Activated CD8-positive, alpha-beta memory T cell treated with anti-CD3 and anti-CD28 coated beads for 1 hour (primary cell): ENCODE measurements at places on chromosomes 7 and 10.

GRCh38 chr10:53108317-53108934 lies 335.8 kb upstream of the MBL2 start:
- no peak for DNase-seq

- DNase-seq: no peak
Measured at GRCh38 chr10:79331226-79331625, 16.0 kb upstream of the PPIF start.

DNA sequence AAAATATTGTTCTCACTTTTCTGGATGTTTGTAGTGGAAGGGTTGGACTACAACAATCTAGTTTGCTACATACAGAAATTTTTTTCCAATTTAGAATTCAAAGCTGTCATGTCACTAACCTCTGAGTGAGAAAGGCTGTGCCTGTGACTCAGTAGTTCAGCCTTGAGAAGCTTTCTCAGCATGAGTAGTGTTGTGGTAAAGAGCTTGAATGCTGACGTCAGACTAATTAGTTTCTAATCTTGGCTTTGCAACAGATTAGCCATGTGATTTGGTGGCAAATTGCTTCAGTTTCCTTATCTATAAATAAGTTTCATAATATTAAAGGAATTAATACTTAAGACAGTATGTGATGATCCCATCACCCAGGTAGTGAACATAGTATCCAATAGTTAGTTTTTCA lies 83.8 kb downstream of the ABCA13 start:
- DNase-seq: no peak

DNA sequence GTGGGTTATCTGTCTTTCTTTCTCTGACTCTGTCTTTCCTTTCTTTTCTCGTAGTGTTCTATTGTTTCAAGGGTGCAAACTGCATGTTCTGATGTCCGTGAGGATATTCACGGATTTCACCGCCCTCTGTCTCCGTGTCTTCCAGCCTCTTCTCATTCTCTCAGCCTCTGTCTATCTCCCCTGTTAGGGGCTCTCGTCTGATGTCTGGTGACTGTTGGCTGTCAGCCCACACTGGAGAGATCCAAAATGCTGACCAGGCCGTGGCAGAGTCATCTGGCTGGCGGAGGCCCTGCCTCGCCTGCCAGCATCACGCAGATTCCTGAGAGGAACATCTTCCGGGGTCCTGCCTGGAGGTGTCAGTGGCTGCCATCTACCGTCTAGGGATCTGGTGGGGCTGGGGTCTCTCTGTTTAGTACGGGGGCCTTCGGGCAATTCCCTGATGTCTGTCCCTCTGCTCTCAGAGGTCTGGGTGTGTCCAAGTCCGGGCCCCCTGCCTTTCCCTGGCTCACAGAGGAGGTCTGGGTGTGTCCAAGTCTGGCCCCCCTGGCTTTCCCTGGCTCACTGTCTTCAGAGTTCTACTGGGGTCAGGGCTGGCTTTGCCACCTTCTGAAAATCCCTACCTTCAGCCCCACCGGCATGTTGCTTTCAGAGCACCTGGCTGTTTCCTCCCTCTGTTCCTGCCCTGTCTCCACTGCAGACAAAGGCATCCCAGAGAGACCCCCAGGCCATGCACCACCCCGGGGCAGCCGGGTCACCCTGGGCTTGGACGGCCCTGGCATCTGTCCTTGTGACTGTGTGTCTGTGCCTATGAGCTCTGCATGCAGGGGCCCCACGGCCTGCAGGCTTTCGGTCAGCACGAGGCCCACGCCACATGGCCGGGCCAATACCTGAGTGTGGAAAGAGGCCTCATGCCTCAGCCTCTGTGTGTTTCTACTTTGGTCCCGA lies 14.0 kb upstream of the SCART1 start:
- no peak for DNase-seq

GRCh38 chr10:35875016-35875676 lies 233.1 kb upstream of the FZD8 start:
- no peak for DNase-seq

DNA sequence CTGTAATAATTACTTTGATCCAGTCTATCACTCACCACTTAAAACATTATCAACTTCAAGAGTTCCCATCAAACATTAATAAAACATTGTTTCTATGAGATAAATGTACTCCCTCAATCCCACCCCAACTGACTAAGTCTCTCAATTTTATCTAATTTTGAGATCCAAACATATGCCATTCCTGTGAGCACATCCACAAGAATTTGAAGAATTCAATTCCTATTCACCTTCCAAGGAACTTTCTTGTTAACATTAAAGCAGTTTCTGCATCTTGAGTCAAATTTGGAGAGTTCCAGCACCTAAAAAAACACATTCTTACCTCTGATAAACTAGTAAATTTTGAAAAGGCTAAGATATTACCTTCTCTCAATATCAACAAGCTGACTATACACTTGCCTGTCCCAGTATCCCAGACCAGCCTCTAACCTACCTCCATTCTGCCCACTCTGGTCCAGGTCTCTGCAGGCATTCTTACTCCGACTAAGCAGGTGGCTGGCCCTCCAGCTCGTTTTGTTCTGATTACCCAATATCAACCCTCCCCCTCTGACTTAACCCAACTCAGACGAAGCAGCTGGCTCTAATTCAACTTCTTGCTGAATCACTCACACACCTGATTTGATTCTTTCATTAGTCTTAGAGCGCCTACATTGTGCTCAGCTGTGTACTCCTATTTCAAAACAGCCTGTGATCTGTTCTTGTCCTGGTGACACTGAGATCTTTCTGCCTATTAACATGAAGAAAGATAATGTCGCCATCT lies 275.2 kb downstream of the IPMK start:
- DNase-seq: no peak

DNA sequence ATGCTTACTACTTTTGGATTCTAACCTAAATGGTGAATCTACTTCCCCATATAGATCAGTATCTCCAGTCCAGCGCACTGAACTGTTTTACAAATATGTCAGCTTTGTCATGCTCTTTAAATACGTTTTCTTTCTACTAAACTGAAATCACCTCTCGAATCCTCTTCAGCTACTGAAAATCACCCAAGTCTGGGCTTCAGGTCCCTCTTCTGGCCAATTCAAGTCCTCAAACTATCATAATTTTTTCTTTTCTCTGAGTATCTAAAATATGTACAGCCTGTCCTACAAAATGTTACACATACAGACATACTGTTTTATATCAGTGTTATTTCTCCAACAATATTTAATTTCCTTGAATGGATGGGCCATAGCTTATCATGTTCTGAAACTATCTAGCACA lies 84.2 kb downstream of the CACNA2D1 start:
- DNase-seq: no peak

DNA sequence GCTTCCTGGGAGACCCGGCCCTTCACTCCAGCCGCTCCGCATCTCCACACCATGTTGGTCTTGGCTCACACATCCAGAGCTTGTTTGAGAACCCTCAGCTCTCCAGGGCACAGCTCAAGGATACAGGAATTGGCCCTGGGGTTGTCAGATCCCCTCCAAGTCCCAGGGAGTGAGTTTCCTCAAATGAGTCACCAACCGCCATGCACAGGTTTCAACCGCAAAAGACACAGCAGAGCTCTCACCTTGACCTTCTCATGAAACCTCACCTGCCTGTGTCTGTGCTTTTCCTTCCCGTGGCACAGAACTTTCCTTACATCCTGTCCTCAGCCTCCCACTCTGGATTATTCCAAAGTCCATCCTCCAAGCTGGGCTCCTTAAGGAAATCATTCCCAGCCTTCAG lies 20.6 kb downstream of the AZGP1 start:
- DNase-seq: no peak

- DNase-seq: no peak
Measured at GRCh38 chr7:2037808-2038522, 194.8 kb downstream of the MAD1L1 start.

DNA sequence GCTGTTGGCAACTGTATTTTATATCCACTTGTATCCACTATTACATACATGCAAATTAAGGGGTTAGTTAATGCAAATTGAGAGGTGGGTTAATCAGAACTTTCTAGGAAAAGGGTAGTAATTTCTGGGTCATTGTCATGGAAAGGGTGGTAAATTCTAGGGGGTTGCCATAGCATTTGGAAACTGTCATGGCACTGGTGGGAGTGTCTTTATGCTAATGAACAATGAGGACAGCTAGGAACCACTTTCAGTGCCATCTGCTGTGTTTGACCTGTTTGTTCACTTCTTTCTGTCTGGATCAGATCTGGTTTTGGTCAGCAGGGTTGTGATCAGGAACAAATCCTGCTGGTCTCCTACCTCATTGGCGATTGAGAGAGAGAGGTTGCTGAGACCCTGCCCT lies 283.3 kb upstream of the PRKCQ start:
- DNase-seq: no peak

DNA sequence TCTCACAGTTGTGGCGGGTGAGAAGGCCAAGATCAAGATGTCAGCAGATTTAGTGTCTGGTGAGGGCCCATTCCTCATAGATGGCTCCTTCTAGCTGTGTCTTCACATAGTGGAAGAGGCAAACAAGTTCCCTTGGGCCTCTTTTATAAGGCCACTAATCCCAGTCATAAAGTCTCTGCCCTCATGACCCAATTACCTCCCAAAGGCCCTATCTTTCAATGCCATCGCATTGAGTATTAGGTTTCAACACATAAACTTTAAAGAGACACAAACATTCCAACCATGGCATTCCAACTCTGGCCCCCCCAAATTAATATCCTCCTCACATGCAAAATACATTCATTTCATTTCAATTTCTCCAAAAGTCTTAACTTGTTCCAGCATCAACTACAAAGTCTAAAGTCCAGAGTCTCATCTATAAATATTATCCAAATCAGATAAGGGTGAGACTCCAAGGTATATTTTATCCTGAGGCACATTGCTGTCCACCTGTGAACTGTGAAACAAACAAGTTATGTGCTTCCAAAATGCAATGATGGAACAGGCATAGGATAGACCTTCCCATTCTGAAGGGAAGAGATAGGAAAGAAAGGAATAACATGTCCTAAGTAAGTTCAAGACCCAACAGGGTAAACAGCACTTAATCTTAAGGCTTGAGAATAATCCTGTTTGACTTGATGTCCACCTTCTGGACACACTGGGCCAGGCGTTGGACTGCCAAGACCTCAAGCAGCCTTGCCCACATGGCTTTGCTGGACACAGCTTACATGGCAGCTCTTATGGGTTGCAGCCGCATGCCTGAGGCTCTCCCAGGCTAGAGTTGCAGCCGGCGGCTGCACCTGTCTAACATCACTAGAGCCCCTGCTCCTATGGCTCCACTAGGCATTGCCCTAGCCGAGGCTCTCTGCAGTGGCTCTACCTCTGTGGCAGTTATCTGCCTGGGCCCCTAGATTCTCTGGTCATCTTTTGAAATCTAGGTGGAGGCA lies 312.8 kb downstream of the TNS3 start:
- DNase-seq: no peak

- no peak for DNase-seq
Measured at GRCh38 chr10:46233181-46233580, 53.6 kb upstream of the ANTXRL start.

DNA sequence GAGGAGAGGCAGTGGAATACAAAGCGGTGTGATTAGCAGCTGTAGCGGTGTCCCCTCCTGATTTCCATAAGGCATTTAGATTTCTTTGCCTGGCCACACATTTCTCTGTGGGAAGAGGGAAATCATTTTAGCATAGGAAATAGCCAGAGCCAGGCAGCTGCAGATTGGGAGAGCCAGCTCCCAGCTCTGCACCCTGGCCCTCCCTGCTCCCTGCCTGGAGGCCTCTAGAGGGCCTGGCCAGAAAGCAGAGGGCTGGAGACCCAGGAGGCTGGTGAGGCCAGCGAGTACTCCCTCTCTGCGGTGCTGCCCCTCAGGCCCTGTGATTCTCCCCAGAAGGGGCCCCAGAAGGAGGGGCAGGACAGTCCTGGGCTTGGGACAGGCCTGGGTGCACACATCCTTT lies 85.7 kb downstream of the C10orf105 start:
- DNase-seq: no peak

- no peak for DNase-seq
Measured at GRCh38 chr7:24510759-24511158, 62.5 kb upstream of the PALS2 start.

GRCh38 chr7:97013134-97013844 lies 7.9 kb downstream of the DLX6 start:
- DNase-seq: no peak

- no peak for DNase-seq
Measured at GRCh38 chr10:113849946-113850345, 3.9 kb downstream of the DCLRE1A start.

DNA sequence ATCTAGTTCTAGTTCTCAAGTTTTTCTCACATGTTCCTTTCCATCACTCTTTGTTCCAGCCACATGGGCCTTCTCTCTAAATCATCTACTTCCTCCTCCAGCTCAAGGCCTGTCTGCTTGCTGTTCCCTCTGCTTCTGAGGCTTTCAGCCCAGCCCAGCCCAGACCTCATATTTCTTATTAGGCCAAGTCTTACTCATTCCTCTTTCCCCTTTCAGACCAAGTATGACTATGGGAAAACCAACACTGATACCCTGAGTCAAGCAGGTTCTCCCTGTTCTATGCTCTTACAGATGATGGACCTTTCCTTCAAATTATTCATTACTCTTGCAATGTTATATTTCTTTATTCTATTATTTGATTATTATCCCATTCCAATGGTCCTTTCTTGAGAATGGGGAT lies 80.3 kb upstream of the SEM1 start:
- no peak for DNase-seq

- no peak for DNase-seq
Measured at GRCh38 chr7:106060394-106060920, 51.7 kb downstream of the SYPL1 start.

- DNase-seq: no peak
Measured at GRCh38 chr7:88669913-88670312, 89.6 kb upstream of the ZNF804B start.

GRCh38 chr10:82472406-82473335 lies 597.7 kb downstream of the NRG3 start:
- DNase-seq: no peak

GRCh38 chr7:8387551-8388256 lies 45.7 kb upstream of the NXPH1 start:
- no peak for DNase-seq

DNA sequence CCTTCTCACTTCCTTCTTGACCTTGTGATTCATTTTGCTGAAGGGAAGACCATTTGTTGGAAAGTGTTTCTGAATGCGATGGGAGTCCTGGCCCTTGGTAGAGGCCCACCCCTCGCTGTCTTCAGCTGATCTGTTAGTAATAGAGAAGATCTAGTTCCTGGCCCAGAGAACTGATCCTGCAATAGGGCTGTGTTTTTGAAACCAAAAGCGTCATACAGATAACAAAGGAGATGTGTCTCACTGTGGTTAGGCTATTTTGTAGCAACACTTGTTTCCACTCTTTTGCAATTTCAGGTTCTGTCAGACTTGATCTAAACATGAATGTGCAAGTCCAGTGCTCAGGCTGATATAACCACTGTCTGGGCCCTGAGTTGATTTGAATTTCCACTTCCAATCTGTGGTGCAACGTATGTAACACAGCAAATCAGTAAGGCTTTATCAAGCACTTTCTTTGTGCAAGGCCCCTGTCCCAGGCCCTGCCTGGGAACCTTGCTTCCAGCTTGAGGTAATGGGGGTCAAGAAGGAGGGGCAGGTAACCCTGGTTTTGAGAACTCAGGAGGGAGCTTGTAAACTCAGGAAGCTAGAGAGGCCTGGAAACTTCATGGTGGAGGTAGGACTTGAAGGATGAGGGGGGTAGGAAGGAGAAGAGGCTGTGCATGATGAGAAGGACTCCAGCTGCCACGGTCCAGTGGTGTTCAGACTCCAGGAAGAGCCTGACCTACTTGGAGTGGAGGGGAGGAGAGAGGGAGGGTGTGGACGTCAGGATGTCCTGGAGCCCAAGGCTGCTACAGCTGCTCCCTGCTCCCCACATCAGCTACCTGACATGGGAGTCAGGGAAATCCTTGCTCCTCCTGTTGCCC lies 42.2 kb upstream of the SRGN start:
- no peak for DNase-seq

- no peak for DNase-seq
Measured at GRCh38 chr10:33800545-33800944, 466.1 kb upstream of the NRP1 start.
